ENCODE measurements at places on chromosomes 13 and 19.

GRCh38 chr19:45253396-45254027 lies 2.4 kb downstream of the MARK4 start:
- DNase-seq, result no peak

GRCh38 chr13:48860364-48860763 lies 115.3 kb upstream of the FNDC3A start:
- no peak for DNase-seq

DNA sequence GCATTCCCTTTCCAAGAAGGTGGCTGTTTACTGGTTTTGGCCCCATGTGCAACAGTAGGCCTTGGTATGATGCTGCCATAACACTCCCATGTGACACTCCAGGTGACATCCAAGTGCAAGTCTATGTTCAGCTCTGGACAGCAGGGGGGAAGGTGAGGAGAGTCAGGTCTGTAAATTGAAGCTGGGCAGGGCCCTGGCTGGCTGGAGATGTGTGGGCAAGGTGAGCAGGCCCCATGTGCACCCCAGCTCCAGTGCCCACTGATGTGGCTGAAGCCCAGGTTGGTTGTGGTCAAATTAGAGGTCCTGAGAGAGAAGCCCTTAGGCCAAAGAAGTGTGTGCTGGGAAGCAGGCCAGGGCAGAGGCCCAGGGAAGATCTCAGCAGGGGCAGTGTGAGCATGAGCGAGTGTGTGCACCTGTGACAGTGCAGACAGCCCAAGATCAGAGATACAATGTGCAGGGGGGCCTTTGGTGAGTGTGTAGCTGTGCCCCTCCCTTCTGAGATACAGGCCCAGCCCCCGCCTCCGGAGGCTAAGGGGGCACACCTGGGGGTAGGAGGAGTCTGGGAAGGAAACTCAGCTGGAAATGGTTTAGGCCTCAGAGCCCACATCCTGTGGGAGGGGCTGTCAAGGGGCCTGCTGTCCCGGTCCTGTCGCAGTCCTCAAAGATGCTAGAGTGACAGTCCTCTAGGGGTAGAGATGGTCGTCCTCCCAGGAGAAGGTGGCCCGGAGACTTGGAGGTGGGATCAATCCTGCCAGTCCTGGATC lies 18.6 kb downstream of the DEDD2 start:
- DNase-seq, result no peak

GRCh38 chr19:57010541-57010940 lies 109.2 kb upstream of the USP29 start:
- no peak for DNase-seq

DNA sequence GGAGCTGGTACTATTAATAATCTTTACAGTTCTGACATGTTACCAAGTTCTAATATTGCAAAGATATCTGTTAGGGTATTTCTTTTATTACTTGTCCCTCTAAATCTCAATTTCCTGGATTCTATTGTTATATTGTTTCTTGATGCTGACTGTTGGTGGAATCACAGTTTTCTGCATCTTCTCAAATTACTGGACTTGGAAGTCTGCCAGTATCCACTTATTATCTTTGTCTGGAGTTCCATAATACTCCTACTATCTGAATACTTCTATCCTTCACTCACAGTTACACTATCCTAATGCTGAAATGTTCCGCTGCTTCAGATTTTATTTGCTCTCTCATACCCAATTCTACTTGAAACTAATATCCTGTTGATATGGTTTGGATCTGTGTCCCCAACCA lies 1985.7 kb upstream of the PRR20A start:
- DNase-seq, result no peak

GRCh38 chr19:23075031-23075733 lies 41.6 kb upstream of the ZNF730 start:
- no peak for DNase-seq

DNA sequence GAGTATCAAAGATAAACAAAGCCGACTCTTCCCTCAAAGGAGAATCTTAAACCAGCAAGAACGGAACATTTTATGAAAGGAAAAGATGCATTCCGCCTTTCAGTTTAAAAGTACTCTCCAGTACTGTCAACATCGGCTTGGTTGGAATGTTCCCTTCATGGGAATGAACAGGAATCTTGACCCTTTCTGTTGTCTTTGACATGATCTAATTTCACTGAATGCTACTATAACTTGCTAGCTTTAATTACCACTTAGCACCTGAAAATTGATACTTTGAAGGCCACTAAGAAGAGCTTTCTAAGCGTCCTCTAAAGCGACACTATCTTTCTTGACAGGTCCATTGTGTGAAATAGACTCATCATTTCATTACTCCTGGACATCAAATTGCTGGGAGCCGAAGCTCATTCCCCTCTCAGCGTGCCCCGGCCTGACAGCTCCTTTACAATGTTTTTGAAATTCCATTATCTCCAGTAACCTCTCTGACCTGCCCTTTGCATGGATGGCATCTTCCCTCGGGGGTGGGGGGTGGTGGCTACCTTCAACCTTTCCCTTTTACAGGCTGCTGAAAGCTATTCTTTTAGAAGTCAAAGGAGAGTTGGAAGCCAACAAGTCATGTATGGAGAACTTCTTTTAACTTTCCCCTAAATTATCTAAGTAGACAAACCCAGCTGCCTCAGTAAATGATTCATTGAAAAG lies 67.9 kb downstream of the EFNB2 start:
- no peak for DNase-seq

- no peak for DNase-seq
Observed at GRCh38 chr13:31982540-31982939, 49.0 kb upstream of the FRY start.

Measured in stimulated activated CD4-positive, alpha-beta T cell treated with anti-CD3 and anti-CD28 coated beads, Interleukin-1b, Interleukin-23, amount 100 ng/mL, for 4 hours (primary cell).